ENCODE measurements at places on chromosomes 1 and 21.

GRCh38 chr1:208183977-208184911 is 59.9 kb downstream of the PLXNA2 start:
- no peak for DNase-seq

GRCh38 chr21:39726133-39726532 is 18.9 kb upstream of the IGSF5 start:
- no peak for DNase-seq

DNA sequence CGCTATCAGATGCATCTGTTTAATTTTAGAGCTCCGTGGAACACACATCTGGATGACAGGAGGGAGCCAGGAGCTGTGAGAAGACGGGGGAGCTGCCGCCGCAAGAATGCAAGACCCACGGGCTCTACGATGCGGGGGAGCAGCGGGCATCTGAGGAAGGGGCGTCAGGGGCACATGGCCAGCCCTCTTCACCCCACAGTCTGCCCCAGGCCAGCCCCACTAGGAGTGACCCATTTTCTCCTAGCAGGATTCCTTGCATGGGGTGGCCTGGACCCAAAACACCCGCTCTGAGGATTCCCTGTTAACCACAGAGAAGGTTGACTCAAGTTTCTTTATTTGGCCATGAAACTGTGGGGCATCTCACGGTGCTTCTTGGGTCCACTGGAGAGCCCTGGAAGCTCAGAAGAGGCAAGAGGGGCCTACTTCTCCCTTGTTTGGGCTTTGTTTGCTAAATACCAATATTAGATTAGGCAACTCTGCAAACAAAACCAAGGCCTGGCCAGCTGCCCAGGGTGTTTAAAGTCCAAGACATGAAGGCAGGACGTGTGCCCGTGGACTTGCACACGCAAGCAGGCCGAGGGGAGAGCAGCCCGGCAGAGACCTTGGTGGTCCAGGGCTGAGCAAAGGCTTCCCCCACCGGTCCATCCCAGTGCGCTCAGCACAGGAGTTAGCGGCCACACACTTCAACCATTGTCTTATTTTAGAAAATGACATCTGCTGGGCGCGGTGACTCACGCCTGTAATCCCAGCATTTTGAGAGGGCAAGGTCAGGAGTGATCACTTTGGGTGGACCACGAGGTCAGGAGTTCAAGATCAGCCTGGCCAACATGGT is 89.8 kb downstream of the DHRS3 start:
- no peak for DNase-seq

- no peak for DNase-seq
Measured at GRCh38 chr1:155241841-155242264, 13.4 kb downstream of the ENTREP3 start.

- no peak for DNase-seq
Measured at GRCh38 chr1:75341537-75341936, 207.3 kb downstream of the LHX8 start.

DNA sequence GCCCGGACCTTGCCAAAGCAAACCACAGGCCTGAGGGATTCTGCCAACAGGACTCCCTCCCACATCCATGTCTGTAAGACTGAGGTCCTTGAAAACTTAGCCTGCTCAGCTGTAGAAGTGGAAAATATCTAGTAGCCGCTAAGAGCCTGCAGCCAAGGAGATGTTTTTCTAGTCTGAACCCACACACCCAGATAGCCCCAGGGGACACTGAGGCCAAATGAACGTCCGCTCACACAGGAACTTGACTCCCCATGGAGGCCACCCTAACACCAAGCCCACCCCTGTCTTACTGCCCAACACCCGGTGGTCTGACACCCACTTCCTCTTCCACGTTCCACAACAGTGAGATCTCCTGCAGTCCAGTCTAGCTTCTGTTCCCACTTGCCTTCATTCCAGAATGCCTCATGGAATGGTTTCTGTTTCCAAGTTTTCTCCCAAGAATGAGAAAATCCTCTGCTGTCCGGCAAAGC is 174.8 kb downstream of the PLPP3 start:
- no peak for DNase-seq

GRCh38 chr21:36079010-36079649 is 9.3 kb downstream of the CBR1 start:
- no peak for DNase-seq

- no peak for DNase-seq
Measured at GRCh38 chr1:198701766-198702539, 63.1 kb downstream of the PTPRC start.

DNA sequence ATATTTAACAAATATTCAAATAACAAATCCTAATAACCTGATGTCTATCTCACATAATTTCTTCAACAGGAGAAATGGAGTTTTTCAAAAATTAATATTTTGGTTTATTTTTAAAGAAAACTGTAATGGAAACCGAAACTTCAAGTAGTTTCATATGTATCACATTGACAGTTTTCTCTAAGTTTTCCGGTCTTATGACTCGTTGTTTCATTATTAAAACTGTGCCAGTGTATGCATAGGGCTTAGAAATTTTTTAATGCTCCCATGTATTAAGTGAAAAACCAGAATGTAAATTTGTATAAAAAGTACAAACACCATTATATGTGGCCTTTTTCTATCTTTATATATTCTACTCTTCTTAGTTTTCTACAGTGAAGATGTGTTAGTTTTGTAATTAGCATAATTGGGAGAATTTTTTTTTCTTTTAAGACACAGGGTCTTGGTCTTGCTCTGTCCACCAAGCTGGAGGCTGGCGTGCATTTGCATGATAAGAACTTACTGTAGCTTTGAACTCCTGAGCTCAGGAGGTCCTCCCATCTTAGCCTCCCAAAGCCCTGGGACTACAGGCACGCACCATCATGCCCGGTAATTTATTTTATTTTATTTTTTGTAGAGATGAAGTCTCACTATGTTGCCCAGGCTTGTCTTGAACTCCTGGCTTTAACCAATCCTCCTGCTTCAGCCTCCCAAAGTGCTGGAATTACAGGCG is 43.9 kb upstream of the SAMSN1 start:
- no peak for DNase-seq

DNA sequence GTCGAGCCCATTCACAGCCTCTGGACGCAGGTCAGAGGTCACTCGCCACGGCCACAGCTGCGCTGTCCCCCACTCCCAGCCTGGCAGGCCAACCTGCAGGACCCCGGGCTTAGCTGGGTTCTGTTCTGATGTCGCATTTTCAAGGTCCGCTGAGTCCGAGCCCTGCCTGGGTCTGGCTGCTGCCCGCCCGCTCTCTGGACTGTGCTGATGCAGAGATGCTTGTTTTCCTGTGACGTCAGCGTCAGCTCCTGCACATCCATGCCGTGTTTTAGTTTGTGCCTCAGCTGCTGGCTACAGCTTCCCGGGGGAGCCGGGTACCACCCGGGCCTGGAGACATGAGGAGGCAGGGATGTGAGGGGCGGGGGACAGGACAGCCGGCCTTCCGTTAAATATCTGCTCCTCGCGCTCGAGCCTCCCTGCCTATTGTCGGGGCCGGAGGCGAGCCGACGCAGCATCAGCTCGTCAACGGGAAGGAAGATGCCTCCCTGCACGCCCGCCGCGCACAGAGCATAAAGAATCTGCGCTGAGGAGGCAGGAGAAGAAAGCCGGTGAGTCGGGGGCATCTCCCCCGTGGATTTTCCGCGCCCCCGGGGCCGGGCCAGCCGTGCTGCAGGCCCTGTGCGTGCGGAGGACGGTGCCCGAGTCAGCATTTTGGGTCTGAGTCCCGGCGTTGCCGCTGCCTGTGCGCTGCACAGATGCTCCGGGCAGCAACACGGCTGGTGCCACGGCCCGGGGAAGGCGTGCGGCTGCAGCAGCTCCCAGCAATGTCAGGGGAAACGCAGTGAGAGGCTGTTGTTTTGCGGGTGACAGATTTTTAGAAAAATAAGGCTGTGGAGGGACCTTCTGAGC is 23.4 kb downstream of the PRKCZ start:
- DNase-seq = no peak

DNA sequence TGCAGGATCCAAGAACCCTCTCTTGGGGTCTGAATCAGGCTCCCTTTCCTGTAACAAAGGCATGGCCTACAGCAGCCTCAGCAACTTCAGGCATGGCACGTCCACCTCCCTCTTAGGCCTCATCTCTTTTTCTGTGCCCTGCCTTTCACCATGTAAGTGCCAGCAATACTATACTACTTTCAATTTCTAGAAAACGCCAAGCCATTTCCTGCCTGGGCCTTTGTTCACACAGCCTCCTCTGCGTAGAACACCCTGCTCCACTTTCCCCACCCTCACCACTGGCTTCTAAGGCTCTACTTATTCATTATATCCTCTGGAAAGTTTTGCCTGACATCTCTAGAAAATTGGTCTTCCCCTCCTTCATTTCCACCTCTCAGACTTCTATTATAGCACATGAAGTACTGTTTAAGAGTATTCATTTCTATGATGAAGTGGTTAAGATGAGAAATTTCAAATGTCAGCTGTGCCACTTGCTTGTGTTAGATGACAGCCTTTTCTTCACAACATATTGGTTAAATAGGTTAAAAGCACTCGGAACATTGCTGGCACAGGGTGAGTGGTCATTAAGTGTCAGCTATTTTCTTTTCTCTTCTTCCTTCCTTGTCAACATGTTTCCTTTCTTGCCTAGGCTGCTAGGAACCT is 41.6 kb upstream of the VWA5B1 start:
- DNase-seq = no peak

- no peak for DNase-seq
Measured at GRCh38 chr1:39781349-39781715, 7.3 kb downstream of the BMP8B start.

DNA sequence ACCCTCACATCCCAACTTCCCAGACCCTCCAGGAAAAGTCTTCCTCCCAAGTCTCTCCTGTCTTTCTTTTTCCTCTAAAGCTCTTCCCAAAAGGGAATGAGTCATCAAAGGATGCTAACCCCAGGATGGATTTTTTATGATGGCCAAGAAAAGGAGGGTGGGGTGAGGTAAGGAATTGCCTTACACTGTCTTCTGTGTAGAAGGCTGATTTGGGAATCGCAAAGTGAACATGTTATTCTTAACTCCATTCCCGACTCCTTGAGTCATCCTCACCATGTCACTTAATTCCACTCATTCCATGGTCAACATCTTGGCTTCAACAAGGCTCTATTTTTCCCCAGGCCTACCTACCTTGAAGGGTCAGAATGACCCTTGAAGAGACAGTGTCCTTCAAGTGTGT is 44.0 kb downstream of the TBX15 start:
- no peak for DNase-seq

- DNase-seq = no peak
Measured at GRCh38 chr1:111015222-111015621, 51.5 kb upstream of the LRIF1 start.

GRCh38 chr1:2544875-2545640 is 11.1 kb upstream of the TNFRSF14 start:
- no peak for DNase-seq

All from effector CD4-positive, alpha-beta T cell (primary cell).